ENCODE measurements at places on chromosomes 6 and 20.

GRCh38 chr6:85660181-85660611 is 17.5 kb upstream of the SYNCRIP start:
- DNase-seq = no peak

DNA sequence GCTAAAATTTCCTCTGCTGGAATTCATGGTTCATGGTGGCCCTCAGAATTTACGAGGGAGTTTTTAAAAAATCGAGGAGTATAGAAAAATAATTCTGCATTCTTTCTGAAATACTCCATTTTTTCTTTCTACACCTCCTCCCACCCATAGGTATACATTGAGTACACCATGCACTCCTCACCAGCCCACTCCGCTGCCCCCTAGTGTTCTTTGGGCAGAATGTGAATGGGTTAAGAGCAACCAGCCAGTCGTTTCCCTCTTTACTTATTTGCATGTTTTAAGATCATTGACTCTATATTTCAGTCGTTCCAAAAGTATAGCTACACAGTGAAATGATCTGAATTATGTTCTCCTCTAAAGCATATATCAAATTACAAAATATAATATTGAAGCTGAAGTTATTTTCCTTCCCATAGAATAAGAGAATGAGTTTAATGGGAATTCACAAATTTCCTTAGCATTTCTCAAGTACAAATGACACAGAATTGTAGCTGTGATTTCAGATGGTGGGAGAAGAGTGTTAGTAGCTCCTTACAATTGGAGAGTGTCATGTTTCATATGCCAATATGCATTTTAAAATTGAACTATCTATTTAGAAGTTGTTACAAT is 977.7 kb upstream of the SLC35B3 start:
- DNase-seq = peak; percentile 35

DNA sequence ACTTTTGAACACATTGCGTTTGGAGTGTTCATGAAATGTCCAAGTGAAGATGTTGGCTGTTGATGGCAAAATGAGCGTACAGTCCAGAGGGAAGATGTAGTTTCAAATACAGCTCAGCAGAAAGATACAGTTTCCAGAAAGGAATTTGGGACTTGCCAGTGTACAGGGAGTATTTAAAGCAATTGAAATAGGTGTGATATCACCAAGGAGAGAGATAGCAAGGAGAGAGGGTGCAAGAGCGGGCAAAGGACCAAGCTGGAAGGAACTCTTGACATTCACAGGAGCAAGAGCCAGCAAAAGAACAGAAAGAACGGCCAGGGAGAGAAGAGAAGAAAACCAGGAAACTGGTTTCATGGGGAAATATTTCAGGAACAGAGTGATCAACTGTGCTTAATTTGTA is 47.8 kb downstream of the CARMIL1 start:
- no peak for DNase-seq

GRCh38 chr6:35776364-35777215 is at the start of gene CLPSL2:
Gene CLPSL2, plus strand, starts transcription at chr6:35776598. Its CDS starts 21 bp downstream, at chr6:35776619.
- no peak for DNase-seq

- DNase-seq = no peak
These were observed 27.7 kb downstream of the PTGIS start for GRCh38 chr20:49540232-49540620.

DNA sequence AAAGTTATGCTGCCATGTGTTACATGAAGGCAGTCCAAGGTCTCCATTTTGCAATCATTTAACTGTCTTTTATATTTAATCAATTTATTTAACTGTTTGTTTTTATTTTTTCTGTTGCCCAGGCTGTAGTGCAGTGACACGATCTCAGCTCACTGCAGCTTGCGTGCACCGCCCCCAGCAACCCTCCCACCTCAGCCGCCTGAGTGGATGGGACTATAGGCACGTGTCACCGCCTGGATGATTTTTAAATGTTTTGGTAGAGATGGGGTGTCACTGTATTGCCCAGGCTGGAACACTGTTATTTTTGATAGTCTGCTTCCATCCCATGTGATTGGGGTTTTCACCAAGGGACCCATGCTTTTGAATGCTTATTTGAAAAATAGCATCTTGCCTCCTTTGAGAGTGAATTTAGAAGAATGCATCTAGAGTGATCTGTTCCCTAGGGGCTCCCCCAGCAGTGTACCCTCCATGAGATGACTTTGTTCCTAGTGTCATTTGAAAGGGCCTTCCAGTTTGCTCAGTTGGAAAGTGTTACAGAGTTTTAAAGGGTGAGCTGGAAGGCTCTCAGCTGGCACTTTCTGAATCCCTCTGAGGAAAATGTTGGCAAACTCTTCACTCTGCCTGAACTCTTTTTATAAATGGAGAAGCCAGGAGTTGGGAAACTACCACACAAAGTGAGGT is 143.4 kb downstream of the JARID2 start:
- no peak for DNase-seq

DNA sequence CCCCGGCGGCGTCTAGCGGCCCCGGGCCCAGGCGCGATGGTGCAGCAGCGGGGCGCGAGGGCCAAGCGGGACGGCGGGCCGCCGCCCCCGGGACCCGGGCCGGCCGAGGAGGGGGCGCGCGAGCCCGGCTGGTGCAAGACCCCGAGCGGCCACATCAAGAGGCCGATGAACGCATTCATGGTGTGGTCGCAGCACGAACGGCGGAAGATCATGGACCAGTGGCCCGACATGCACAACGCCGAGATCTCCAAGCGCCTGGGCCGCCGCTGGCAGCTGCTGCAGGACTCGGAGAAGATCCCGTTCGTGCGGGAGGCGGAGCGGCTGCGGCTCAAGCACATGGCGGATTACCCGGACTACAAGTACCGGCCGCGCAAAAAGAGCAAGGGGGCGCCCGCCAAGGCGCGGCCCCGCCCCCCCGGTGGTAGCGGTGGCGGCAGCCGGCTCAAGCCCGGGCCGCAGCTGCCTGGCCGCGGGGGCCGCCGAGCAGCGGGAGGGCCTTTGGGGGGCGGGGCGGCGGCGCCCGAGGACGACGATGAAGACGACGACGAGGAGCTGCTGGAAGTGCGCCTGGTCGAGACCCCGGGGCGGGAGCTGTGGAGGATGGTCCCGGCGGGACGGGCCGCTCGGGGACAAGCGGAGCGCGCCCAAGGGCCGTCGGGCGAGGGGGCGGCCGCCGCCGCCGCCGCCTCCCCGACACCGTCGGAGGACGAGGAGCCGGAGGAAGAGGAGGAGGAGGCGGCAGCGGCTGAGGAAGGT is 715 bp downstream of the SOX12 start:
- peak; percentile 47 for DNase-seq

- DNase-seq = no peak
These were observed 103.8 kb upstream of the BEND6 start for GRCh38 chr6:56851074-56851473.

DNA sequence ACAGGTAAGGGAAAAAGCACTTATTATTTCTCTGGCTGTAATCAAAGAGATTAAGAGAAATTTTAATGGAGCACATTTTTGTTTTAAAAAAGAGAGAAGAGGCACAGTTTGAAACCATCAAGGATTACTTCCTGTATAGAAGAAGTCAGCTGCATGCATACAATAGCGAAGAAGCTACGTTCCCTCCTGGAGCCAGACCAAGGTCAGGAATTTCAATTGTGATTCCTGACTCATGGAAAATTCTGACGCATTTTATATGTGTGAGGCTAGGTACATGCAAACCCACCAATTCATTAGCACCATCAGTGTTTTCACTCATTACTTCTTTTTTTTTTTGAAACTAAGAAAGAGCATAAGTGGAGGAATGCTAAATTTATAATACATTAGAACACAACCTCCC is 232.7 kb upstream of the SGK1 start:
- DNase-seq = no peak

All from activated CD4-positive, alpha-beta T cell treated with anti-CD3 and anti-CD28 coated beads, Interleukin-10, Interleukin-2, amounts not matched to agents 100 ng/mL and 50 ng/mL, durations not matched to agents 16 hours and 8 hours (primary cell).